Right lung (tissue), 10 donors: ENCODE measurements at places on chromosomes 2 and 18. TPM values are rescaled to one million over a fixed set of nuclear protein-coding genes. Genes with fewer than 3 reads are reported as not detected.

DNA sequence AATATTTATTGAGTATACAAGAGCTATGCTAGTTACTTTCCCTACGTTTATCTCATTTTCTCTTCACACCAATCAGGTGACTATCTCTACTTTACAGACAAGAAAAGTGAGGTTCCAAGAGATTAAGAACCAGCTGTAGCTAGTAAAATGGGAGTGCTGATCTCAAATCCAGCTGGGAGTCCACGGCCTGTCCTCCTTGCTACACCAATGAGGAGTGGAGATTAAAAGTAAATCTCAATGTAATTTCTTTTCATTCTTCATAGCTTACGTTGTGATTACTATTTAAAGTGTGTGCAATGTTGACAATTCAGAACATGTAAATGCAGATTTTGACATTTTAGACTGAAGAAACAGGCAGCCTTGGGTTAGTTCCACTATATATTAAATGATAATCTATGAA lies 53.9 kb upstream of the NRP2 start:
- no peak for DNase-seq

- no peak for DNase-seq
Observed at GRCh38 chr2:187500585-187501359, 52.7 kb upstream of the CALCRL start.

DNA sequence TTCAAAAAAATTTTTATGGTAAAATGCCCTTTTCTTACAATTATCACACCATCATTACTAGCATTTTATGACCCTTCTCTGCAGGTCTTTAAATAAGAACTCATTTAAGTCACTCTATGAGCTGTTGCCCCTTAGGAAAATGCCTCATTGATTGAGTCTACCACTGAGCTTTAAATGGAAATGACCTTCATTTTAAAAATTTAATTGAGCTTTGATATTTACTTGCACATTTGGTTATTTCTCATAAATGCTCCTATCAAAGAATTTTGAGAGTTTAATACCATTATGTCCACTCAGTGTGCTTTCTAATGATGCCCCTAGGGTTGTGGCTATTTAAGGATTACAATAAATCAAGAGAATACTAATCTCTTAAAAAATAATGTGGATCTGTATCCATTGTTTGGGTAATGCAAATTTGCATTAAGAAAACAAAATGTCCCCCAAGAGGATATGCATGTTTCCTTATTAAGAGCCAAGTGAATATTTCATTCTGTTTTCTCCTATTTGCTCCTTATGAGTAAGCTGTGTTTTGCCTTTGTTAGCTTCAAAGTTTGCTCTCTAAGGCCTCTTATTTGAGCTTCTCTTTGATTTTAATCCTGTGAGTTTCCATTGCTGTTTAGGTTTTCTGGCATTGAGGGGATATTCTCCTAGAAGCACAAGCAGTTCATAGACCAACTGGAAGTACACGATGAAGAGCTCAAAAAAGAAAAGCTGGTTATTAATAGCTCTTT lies 69.8 kb downstream of the CERS6 start:
- no peak for DNase-seq

DNA sequence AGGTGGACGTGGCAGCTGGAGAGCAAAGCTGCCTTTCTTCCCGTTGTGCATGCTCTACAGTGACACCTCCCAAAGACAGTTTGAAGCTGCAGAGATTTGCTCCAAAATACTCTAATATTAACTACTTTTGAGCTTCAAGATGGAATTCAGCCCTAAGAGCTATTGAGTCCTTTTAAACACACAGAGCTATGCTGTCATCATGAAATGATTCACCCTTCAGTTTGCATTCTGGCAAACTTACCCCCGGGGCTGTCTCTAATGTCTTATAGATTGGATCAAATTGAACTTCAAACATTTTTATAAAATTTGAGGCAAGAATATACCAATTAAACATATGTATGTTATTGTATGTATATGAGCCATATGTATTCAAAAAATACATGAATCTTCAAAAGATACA lies 110.7 kb upstream of the EFEMP1 start:
- no peak for DNase-seq

- no peak for DNase-seq
Observed at GRCh38 chr2:236604575-236605344, 35.1 kb downstream of the ACKR3 start.

DNA sequence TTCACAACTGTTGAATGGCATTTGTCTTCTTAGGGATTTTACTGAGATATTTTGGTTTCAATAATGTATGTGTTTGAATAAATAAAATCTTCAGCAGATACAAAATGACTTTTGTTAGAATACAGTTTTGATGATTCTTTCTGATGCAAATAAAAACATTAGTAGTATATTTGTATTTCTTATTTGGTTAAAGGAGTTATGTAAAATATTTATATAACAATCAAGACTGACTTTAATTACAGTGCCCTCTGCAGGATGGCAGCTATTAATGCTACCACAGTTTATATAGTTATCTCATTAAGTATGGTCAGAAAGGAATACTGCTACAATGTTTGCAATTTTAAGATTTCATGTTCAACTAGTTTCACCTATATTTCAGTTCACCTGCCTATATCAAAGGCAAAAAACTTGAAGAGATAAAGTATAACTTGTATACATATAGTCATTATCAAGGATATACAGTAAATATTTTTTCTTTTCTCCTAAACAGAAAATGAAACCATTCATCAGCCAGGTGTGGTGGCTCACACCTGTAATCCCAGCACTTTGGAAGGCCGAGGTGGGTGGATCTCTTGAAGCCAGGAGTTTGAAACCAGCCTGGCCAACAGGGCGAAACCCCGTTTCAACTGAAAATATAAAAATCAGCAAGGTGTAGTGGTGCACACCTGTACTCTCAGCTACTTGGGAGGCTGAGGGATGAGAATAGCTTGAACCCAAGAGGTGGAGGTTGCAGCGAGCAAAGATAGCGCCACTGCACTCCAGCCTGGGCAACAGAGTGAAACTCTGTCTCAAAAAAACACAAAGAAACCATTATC lies 19.8 kb downstream of the ARL5A start:
- DNase-seq, result no peak

The PTH2R gene
- polyA plus RNA-seq, result 0.22 TPM

The CD8B2 gene
- polyA plus RNA-seq, result 0.93 TPM

DNA sequence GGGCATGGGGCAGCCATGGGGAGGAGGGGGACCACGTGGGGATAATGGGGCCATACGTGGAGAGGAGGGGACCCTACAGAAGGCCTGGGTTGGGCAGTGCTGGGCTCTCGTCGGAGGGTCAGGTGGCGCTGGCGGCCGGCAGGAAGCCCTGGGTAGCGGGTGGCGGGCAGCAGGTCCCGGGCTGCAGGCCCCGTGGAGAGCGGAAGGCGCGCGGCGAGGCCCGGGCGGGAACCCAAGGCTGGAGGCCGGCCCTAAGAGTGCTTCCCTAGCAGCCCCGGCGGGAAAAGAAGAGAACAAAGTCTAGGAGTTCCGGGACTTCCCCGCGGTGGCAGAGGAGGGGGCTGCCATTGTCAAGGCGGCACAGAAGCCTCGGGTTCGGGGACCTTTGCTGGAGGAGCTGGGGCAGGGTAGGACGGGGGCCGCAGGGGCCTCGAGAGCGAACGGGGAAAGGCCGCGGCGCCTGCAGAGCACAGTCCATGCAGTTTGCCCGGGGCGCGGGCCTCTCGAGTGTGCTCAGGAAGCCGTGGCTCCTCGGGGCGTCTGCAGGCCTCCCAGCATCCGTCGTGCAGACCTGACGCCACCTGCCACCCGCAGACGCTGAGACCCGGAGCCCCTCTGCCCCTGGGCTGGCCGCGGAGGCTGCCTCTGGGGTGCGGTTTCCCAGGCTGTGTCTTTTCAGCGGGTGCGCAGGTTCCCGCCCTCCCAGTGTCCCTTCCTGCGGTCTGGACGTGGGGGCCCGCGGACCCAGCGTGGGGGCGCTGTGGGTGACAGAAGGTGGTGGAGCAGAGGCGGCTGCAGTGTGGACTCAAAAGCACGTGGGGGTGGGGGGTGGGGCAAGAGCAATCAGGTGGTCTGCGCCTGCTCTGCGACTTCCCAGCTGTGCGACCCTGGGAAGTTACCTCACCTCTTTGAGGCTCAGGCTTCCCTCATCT lies 19.4 kb upstream of the NCL start:
- DNase-seq, result no peak

The TRAPPC12 gene
- polyA plus RNA-seq, result 108 TPM

GRCh38 chr2:231554748-231555545 lies 24.7 kb upstream of the NMUR1 start:
- peak; percentile 44 for DNase-seq

DNA sequence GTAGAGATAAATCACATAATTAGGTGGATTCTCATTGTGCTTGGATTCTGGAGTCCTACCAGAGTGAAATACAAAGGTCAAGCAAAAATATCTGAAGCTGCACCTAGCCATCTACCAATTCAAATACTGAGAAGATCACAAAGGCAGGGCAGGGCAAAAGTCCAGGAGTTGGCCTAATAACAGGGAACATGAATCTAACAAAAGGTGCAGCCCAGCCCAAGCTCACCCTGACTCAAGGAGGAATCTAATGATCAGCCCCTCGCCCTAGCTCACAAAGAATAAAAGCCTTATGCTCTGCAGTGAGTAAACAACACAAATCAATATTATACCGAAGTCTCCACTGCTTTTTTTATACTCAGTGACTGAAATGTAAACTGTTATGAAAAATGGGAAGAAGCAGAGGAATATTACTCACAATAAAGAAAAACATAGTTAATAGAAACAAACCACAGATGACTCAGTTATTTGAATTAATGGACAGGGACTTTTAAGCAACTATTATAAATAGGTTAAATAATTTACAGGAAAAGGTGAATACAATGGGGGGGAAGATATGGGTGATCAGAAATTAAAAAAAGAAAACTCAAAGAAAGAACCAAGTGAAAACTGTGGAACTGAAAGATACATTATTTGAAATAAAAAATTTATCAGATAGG lies 49.5 kb downstream of the ANTXR1 start:
- DNase-seq, result no peak

The SERPINB4 gene
- not detected for polyA plus RNA-seq

The ALPP gene
- 0.19 TPM for polyA plus RNA-seq

GRCh38 chr2:232195487-232195886 lies 183.1 kb upstream of the ALPP start:
- no peak for DNase-seq

The CYP26B1 gene
- 7.1 TPM for polyA plus RNA-seq

- DNase-seq, result peak; percentile 93
Observed at GRCh38 chr18:10453806-10454680, at the start of gene APCDD1. Gene APCDD1, plus strand, starts transcription at chr18:10454635. Its CDS starts 347 bp downstream, at chr18:10454982.
